ENCODE measurements at places on chromosomes 16 and 17.

- no peak for DNase-seq
Measured at GRCh38 chr17:279776-280175, 72.8 kb downstream of the RPH3AL start.

DNA sequence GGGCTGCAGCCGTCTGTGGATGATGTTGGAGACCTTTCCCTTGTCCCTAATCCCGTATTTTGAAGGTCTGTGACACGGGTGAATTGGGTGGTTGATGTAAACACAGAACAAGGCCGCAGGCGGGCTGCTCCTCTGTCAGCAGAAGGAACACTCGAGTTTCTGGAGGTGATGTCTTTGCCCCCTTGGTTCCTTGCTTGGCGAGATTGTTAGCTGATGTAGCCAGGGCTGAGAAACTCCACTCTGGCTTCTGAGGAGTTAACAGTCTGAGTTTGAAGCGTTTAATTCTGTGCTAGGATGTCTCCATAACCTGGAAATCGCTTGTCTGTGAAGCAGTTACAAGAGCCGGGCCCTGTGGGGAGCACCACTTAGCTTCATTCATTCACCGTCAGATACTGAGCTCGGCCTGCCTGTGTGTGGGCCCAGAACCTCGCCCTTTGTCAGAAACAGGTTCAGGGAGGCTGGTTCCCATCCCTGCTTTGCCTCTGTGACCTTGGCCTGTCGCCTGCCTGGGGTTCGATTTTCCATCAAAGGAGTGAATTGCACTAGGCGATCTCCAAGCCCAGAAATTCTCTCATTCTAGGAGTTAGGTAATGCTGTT, 1.3 kb downstream of the MAPK8IP3 start:
- DNase-seq: no peak

GRCh38 chr16:29862383-29862883, 593 bp downstream of the CDIPT start:
- no peak for DNase-seq

DNA sequence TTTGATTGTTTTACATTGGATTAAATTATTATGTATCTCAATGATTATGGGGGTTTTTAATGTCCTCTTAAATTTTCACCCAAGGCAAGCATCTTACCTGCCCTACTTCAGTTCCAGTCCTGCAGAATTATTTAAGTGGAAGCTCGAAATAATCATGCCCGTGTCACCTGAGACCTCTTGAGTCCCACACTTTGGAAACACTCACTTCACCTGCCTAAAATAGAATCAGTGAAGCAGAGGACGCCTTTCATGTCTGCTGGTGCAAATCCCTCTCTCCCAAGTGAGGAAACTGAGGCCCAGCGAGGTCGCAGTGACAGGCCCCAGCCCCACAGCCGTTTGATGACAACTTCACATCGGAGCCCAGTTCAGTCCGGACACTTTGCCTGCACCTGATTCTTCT, 284.6 kb downstream of the C16orf95 start:
- no peak for DNase-seq

DNA sequence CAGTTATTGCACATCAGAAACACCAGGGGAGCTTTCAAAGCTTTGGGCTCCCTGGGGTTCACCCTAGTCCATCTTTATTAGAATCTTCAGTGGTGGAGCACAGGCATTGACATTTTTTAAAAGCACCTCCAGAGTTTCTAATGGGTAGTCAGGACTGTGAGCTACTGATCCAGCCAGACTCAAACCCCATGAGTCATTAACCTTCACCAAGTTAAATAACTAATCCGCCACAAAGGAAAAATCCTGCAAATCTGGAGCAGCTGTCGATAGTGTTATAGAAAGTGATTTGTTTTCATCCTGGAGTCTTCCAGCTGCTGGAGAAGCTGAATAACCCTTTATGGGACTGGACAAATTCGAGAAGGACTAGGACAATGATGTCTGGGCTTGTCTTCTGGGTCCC, 93.2 kb upstream of the PIRT start:
- no peak for DNase-seq

- no peak for DNase-seq
Measured at GRCh38 chr17:45584092-45585036, 93.8 kb upstream of the PLEKHM1 start.

DNA sequence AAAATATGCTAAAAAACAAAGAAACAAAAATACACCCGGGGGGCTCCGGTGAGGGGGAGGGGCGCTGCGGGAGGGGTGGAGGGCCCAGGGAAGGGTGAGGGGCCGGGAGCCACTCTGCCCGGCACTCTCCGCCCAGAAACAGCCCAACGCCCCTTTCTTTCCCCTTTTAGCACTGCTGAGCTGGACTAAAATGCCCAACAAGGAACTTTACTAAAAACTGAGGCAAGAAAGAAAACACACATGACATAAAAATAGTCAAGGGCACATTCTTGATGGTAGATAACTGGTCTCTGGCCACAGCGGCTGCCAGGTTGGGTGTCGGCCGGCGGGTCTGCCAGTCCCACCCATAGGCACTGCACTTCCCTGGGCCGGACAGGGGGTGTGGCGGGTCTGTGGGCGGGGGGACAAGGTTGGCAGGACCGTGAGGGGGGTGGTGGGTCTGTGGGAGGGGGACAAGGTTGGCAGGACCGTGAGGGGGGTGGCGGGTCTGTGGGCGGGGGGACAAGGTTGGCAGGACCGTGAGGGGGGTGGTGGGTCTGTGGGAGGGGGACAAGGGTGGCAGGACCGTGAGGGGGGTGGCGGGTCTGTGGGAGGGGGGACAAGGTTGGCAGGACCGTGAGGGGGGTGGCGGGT, 20.9 kb downstream of the METRNL start:
- no peak for DNase-seq

GRCh38 chr17:27518545-27519521, 62.6 kb downstream of the KSR1 start:
- no peak for DNase-seq

- no peak for DNase-seq
Measured at GRCh38 chr16:10242916-10243315, 60.7 kb upstream of the GRIN2A start.

GRCh38 chr16:21598206-21598605, 1.2 kb upstream of the METTL9 start:
- DNase-seq: no peak
